ENCODE measurements at places on chromosomes 16 and 17. TPM values are rescaled to one million over a fixed set of nuclear protein-coding genes. Genes with fewer than 3 reads are reported as not detected.
A peak's percentile ranks its signal among the peaks of the same experiment; 100 is the strongest.

Gene RHBDF2
- total RNA-seq = 14.2 TPM

Gene UBE2O
- 25.9 TPM for total RNA-seq

Gene CNP
- 94.6 TPM for total RNA-seq

Gene AANAT
- total RNA-seq = not detected

Gene SRL
- under 0.01 TPM for total RNA-seq

Gene MYL4
- total RNA-seq = not detected

- no peak for DNase-seq
Measured at GRCh38 chr16:17468611-17469010, 2.1 kb downstream of the XYLT1 start.

- DNase-seq = no peak
Measured at GRCh38 chr17:53837131-53837530, 14.4 kb downstream of the KIF2B start.

DNA sequence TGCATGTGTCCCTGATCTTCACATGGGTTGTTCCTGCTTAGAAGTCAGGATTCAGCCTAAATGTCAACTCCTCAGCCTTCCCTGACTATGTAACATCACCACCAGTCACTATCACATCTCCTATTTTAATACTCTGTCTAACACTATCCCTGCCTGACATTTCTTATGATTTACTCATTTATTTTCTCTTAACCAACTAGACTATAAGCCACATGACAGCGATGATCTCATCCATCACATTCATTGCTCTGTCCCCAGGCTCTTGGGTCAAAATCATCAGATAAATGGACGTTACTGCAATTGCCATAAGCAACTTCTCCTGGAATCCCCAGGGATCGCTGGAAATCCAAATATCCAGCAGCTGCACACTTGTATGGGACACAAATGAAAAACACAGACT, 15.7 kb downstream of the CDRT4 start:
- peak; percentile 58 for DNase-seq

GRCh38 chr17:82808921-82809905, 30.6 kb downstream of the ZNF750 start:
- no peak for DNase-seq

DNA sequence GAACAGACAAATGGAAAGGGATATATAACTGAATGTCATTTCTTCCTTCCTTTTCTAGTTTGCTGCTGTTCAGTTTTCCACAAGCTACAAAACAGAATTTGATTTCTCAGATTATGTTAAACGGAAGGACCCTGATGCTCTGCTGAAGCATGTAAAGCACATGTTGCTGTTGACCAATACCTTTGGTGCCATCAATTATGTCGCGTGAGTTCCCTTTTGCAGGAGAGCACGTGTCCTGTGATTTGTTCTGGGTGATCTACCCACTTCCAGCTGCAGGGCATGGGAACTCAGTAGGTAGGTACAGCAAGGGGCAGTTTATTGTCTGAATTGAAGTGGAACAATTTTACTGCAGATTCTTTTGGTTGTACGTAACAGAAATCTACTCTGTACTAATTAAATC, 8.8 kb downstream of the ITGAL start:
- DNase-seq = no peak

- DNase-seq = no peak
Measured at GRCh38 chr17:39173526-39174274, 7.7 kb upstream of the ARL5C start.

Data from fibroblast of villous mesenchyme (primary cell).